ENCODE measurements at places on chromosomes 13 and 19.

GRCh38 chr19:4342314-4342614 lies 1.1 kb upstream of the MPND start:
- no peak for DNase-seq

DNA sequence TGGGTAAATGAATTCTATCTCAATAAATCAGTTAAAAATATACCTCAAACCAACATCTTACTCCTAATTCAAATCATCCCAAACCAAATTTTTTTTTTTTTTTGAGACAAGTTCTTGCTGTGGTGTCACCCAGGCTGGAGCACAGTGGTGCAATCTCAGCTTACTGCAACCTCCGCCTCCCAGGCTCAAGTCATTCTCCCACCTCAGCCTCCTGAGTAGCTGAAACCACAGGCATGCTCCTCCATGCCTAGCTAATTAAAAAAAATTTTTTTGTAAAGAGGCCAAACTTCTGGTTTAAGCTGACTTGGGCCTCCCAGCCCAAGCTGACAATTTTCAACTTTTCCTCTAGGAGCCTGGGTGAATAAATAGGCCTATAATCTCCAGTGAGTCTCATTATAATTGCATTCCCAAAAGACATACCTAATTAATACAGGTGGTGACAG lies 22.1 kb upstream of the OLFM2 start:
- DNase-seq, result no peak

DNA sequence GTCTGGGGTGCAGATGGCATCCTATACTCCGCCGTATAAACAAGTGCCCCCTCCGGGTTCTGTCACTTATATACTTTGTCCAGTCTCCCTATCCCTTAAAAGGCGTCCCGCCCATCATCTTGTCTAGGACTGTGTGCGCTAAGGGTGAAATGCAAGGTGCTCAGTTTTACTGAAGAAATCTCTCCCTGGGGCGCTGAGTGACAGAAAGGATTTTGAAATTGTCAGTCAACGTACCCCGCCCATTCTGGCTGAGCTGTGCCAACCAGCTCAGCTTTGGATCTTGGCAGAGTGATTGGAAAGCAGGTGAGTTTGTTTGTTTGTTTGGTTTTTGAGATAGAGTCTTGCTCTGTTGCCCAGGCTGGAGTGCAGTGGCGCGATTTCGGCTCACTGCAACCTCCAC lies 4.1 kb upstream of the TMEM161A start:
- DNase-seq, result no peak

DNA sequence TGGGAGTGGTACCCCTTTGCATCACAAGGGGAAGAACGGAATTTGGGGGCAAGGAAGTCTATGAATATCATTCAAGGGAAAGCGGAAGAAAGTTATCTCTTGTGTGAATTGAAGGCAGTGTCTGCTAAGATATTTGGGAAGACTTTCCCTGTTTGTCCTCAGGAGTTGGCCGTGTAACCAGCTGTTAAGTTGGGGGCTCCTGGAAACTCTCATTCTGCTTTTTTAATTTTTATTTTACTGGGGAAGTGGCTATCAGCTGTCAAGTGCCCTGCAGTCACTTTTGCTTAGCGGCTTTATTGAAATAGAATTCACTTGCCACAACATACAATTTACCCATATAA lies 2.9 kb downstream of the UPF1 start:
- no peak for DNase-seq

GRCh38 chr13:80339912-80340650 lies 845 bp downstream of the SPRY2 start:
- DNase-seq, result peak; percentile 31

- no peak for DNase-seq
These were observed 8.7 kb downstream of the ZNF71 start for GRCh38 chr19:56603829-56604228.

DNA sequence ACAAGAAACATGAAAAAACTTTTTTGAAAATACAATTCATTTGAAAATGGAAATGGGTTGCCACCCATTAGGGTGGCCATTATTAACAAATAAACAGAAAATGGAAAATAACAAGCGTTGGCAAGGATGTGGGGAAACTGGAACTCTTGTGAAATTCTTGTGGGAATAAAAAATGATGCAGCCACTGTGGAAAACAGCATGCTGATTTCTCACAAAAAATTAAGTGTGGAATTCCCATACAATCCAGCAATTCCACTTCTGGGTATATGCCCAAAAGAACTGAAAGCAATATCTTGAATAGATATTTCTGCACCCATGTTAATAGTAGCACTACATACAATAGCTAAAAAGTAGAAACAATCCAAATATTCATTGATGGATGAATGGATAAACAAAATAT lies 165.2 kb downstream of the DCLK1 start:
- no peak for DNase-seq

- no peak for DNase-seq
These were observed 151.6 kb downstream of the SLITRK1 start for GRCh38 chr13:83730674-83731073.

DNA sequence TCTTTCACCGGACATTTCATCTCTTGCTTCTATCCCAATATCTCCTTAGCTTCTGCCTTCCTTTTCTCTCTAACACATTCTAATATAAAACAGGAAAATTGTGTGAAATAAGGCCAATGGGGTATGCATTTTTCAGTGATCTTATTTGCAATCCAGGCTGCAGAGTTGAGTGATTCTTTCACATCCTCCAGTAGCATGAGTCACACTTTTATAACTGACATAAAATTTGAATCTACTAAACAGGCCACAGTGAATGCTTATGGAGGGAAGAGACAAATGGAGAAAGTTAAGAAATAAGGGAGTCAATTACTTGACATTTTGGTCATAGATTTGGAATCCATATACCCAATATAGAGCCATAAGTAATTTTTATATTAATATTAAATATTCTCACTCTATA lies 1037.0 kb upstream of the SPRY2 start:
- DNase-seq, result no peak

- DNase-seq, result no peak
These were observed 19.9 kb downstream of the CEBPG start for GRCh38 chr19:33393286-33394005.

DNA sequence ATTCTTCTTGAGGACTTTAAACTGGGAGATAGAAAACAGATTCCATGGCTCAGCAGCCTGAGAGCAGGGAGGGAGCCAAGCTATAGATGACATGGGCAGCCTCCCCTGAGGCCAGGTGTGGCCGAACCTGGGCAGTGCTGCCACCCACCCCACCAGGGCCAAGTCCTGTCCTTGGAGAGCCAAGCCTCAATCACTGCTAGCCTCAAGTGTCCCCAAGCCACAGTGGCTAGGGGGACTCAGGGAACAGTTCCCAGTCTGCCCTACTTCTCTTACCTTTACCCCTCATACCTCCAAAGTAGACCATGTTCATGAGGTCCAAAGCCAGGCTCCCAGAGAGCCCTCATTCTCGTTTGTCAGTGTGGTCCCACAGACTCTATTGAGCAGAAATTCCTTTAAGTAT lies 8.1 kb downstream of the N4BP2L1 start:
- DNase-seq, result no peak

DNA sequence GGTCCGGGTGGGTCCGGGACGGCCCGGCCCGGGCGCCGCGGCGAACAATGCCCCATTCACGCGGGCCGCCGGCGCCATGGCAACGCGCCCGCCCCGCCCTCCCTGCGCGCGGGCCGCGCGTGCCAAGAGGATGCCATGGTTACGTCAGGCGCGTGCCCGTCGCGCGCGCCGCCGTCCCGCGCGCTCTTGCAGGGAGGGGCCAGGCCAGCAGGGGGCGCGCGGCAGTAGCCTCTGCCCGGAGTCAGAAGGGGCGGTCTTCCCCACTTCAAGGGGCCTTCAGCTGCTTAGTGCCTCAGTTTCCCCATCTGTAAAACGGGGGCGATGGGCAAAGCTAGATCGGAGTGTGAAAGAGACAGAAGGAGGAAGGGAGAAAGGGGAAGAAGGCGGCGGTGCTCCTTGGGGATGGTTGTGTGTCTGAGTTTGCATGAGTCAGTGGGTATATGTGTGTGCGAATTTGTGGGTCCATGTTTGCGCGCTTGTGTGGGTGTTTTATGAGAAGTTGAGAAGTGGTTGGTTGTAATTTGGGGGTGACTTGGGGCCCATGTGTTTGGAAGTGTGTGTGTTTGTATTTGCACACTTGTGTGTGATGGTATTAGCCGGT lies 11.6 kb upstream of the NFIX start:
- DNase-seq, result peak; percentile 50

DNA sequence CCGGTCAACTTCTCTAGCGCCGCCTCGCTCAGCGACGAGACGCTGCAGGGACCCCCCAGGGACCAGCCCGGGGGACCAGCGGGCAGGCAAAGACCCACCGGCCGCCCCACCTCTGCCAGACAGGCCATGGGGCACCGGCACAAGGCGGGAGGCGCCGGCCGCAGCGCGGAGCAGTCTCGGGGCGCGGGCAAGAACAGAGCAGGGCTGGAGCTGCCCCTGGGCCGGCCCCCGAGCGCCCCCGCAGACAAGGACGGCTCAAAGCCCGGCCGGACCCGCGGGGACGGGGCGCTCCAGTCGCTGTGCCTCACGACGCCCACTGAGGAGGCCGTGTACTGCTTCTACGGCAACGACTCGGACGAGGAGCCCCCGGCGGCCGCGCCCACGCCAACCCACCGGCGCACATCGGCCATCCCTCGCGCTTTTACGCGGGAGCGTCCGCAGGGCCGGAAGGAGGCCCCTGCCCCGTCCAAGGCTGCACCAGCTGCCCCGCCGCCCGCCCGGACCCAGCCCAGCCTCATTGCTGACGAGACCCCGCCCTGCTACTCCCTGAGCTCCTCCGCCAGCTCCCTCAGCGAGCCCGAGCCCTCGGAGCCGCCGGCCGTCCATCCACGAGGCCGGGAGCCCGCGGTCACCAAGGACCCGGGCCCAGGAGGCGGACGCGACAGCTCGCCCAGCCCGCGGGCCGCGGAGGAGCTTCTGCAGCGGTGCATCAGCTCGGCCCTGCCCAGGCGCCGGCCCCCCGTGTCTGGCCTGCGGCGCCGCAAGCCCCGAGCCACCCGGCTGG lies 11.3 kb downstream of the C19orf25 start:
- no peak for DNase-seq

GRCh38 chr19:50501186-50501567 lies 9.8 kb downstream of the JOSD2 start:
- no peak for DNase-seq

DNA sequence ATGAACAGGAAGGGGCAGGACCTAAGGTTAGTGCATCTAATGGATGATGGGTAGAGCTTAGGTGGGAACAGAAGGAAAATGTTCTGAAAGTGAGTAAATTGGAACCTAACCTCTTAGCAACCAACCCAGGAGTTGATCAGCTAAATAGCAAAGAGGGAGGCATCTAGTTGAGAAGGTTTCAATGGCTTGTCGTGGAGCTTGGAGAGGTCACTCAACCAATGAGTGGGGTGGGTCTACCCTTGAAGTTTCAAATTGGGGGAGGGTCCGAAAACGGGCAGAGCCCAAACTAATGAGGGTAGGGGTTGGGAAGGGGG lies 5.7 kb upstream of the SHKBP1 start:
- no peak for DNase-seq

DNA sequence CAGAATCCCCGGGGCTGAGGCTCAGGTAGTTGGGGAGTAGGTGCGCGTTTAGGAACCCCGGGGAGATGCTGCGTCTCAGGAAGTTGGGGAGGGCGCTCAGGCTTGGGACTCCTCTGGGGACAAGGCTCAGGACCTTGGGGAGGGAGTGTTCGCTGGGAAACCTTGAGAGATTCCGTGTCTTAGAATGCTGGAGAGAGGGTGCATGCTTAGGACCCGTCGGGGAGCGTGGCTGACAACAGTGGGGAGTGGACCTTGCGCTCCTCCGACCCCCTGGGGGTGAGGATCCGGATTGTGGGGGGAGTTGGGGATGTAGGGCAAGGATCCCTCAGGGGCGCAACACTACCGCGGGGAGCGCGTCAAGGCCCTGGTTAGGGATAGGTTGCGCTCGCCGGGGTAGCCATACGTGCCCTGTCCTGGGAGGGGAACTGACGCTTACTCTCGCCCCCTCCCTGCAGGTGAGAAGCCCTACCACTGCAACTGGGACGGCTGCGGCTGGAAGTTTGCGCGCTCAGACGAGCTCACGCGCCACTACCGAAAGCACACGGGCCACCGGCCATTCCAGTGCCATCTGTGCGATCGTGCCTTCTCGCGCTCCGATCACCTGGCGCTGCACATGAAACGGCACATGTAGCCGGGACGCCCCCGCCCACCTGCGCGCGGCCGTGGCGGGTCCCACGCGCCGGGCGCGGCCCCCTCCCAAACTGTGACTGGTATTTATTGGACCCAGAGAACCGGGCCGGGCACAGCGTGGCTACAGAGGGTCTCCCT lies 2.0 kb downstream of the KLF2 start:
- DNase-seq, result no peak
